Smooth muscle cell of trachea (primary cell): ENCODE measurements at places on chromosomes 12 and 14. TPM values are rescaled to one million over a fixed set of nuclear protein-coding genes. Genes with fewer than 3 reads are reported as not detected.

The LBHD2 gene
- total RNA-seq = not detected in 2 replicates

The PTPRR gene
- total RNA-seq = 0.33 and 0.58 TPM in 2 replicates

The M6PR gene
- total RNA-seq = 148 and 239 TPM in 2 replicates

The TSPAN8 gene
- total RNA-seq = 0.15 TPM in 1 of 2 replicates, not detected in the other

The RNF212B gene
- not detected in 2 replicates for total RNA-seq

The ATF7IP gene
- total RNA-seq = 20.5 and 32.0 TPM in 2 replicates

The PLEKHG7 gene
- not detected in 2 replicates for total RNA-seq

The DACT1 gene
- total RNA-seq = 6.4 and 14.6 TPM in 2 replicates

The FLVCR2 gene
- 0.87 and 5.3 TPM in 2 replicates for total RNA-seq

The WBP11 gene
- total RNA-seq = 10.8 and 10.9 TPM in 2 replicates

The ESRRB gene
- total RNA-seq = under 0.01 TPM in 1 of 2 replicates, not detected in the other

The CNTN1 gene
- 3.0 and 6.5 TPM in 2 replicates for total RNA-seq

The KRT2 gene
- not detected in 2 replicates for total RNA-seq

The ZBTB42 gene
- 3.2 and 5.6 TPM in 2 replicates for total RNA-seq

The TBX3 gene
- total RNA-seq = 55.9 and 57.5 TPM in 2 replicates

The RASSF9 gene
- 0.66 and 0.87 TPM in 2 replicates for total RNA-seq
